ENCODE measurements at places on chromosomes 4 and X.

DNA sequence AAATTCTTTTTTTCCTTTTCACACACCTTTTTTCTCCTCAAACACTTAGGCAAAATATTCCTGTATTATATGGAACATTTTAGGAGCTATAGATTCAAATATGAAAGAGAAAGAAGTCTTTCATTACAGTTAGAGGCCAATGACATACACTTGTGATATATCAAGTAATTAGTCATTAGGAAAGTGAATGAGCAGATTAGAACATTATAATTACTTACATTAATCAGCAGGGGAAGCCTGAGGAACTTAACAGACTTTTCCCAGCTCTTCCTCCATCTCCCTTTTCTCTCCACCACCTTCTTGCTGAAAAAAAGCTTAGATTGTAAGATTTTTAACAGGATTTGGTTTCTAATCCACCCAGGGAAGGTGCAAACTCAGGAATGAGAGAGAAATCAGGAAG lies 29.6 kb downstream of the KLF3 start:
- no peak for DNase-seq

DNA sequence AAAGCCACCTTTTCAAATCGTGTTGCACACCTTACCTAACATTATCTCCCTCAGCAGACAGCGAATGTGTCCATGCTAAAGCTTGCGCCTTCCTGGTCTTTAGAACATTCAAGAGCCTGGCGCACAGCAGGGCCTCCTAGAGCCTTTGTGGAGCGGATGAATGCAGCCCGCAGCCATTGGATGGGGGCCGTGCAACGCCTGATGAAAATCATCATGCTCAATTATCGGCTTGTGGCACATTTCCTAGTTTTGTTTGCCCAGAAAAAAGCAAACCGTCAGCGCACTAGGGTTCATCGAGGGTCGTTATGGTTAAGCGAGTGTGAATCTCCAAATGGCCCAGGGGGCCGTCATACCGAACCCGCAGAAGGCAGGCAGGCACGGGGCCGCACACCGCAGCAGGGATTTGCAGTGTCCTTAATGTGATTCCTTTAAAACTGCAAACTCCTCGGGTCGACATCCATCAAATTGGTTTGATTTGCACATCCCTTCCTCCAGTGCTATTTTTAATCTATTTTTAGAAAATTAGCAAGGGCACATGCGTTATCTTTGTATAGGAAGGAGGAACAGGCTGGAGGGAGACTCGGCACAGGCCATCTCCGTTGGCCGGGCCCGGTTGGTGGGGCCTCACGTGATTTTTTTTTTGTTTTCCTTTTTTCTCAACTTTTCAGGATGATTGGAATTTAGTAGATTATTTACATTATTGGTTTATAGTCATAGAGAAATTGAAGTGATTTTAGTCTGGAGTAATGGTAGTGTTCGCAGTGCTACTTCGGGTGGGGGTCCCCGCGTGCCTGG lies 53.1 kb downstream of the ABLIM2 start:
- DNase-seq: no peak

GRCh38 chrX:123906557-123907316 lies 46.9 kb downstream of the XIAP start:
- no peak for DNase-seq

DNA sequence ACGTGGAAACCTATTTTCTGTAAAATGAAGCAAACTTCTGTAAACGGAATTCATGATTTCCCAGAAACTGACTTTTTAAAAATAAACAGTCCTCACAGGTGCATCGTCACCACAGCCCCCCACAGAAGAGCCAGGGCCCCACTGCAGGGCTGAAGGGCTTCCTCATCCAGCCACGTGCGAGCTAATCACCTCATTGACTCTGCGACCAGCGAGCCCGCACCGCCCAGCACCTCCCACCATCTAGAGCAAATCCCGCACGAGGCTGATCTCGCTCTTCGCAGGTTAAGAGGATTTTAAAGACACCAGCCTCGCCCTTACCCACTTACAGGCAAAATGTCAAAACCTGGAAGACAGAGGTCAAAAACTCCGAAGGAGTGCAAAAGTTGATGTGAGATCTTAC lies 14.8 kb downstream of the PPP2R3B start:
- no peak for DNase-seq

DNA sequence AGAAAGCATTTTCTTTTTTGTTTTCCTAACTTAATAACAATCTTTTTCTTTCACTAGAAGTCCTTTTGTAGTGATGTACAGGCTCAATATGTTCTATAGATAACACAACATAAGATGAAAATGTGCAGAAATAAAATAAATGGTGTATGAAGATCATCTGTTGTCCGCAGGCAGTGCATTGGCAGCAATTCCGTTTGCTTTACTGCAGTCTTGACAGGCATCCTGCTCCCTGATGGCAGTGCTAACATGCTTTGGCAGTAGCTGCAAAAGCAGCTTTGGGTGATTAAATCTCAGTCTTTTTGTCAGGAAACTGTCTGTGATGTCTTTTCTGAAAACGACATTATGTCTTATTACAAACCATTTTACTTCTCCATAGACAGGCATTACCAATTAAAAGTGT lies 131.4 kb downstream of the TRAM1L1 start:
- DNase-seq: no peak

GRCh38 chr4:86891762-86892635 lies at the start of gene C4orf36:
TSS of gene C4orf36 (minus strand) at chr4:86892422. CDS start at chr4:86891520, 902 bp downstream.
- DNase-seq: no peak

GRCh38 chr4:1508161-1509160 lies 102.2 kb upstream of the NKX1-1 start:
- no peak for DNase-seq

DNA sequence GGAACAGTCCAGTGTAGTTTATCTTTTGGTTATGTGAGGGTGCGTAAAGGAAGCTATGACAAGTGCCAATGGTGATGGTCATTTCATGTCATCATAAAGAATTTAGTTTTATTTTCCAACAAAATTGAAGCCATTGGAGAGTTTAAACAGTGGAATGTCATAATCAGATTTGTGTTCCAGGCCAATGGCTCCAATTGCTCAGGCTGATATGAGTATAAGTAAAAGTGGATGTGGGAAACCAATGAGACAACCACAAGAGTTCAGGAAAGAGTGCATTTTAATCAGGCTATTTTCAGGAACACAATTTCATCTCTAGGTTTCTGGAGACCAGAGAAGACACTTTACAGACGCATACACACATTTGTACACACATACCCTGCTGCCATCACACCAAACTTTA lies 20.7 kb downstream of the SPANXC start:
- no peak for DNase-seq

DNA sequence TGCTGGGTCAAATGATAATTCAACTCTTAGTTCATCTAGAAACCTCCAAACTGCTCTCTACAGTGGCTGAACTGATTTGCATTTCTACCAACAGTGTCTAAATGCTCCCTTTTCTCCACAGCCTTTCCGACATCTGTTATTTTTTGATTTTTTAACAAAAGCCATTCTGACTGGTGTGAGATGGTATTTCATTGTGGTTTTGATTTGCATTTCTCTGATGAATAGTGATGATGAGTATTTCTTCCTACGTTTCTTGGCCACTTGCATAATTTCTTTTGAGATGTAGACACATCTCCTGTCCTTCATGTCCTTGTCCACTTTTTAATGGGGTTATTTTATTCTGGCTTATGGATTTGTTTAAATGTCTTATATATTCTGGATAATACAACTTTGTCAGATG lies 298.2 kb upstream of the ARSJ start:
- no peak for DNase-seq

All from stimulated activated CD8-positive, alpha-beta memory T cell treated with anti-CD3 and anti-CD28 coated beads, Interleukin-2, amount 100 ng/mL, for 1 hour (primary cell).